ENCODE measurements at places on chromosomes 2 and 18.

GRCh38 chr2:11907190-11907589, 160.8 kb downstream of the LPIN1 start:
- DNase-seq = no peak

DNA sequence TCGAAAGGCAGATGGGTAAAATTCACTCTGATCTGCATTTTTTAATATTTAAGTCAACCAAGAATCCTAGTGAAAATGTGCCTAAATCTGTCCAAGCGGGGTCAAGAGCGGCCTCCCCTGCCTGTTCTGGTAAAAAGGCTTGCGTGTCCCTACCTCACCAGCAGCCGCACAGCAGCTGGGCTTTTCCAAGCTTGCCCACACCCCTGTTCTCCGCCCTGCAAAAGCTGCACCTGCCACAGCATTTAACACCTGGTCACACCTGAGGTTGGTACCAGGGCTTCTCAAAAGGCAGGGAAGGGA, 25.8 kb upstream of the TMEM182 start:
- no peak for DNase-seq

DNA sequence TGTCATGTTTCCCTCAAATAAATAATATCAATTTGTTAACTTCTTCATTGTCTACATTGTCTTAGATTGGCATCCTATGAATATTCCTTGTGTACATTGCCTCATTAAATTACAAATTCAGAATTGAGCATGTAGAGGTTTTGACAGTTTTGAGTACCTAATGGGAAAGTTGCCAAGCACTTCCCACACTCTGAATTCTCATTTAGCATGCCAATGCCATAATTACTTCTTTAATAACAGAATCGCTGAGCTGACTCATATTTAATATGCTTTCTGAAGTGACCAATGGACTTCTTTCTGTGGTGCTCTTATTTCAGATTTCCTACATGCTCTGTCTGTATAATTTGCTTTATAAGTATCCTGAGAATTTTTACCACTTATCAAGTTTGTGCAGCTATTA, 114.4 kb upstream of the NOL4 start:
- DNase-seq = no peak

- peak; percentile 16 for DNase-seq
Observed at GRCh38 chr2:134466141-134466540, 212.3 kb downstream of the MGAT5 start.

GRCh38 chr2:8642366-8643068, 39.3 kb upstream of the ID2 start:
- no peak for DNase-seq

DNA sequence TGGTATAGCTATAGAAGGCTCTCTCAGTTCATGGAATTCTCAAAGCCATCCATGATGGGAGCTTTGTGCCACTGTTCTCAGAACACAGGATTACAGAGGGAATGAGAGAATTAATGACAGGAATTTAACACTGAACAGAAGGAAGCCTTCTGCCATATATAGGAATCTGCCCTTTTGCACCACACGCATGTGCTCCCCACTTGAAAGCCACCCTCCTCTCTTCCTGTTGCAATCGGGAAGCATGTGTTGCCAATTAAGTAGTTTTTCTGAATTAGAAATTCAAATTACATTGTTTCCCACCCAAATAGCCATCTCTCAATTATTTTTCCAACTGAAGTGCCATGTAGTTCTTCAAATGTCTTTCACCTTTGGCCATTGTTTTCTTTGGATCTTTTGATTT, 71.3 kb downstream of the C1D start:
- no peak for DNase-seq

- DNase-seq = no peak
Observed at GRCh38 chr2:120308038-120308910, 37.7 kb upstream of the INHBB start.

- DNase-seq = no peak
Observed at GRCh38 chr2:155692106-155692505, 640.4 kb downstream of the NR4A2 start.

- DNase-seq = no peak
Observed at GRCh38 chr2:106866641-106867040, 19.3 kb downstream of the ST6GAL2 start.

DNA sequence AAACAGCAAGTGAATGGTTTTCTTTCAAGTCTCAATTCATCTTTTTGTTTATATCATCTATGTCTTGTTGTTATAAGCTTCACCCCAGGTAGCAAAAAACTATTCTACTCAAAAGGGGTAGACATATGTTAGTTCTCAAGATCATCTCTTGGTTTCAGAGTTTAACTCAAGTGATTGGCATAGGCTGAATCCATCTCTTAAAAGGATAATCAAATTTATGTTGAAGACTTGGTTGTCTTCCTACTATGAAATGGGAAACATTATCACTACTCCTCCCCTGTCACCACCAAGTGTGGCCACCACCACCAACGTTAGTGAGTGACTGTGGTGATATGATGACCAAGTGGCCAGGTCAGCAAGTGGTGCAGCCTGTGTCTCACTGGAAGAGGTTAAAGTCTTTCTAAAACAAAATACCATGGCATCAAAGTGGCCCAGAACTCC, 1.5 kb downstream of the IL1B start:
- no peak for DNase-seq

DNA sequence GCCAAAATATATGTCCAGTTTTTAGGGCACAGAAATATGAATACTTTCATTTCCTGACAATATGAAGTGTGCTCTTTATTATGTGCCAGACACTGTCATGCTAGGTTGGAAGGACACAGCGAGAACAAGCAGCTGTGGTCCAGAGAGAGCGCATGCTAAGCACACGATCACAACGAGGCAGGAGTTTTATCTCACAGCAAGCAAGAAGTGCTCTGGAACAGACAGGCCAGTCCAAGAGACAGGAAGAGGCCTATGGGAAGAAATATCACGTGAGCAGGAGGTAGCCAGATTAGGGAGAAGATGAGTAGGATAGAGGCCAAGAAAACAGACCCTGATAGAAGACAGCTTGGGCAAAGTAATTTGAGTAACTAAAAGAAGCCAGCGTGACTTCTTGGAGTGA, 135.5 kb upstream of the CAB39 start:
- no peak for DNase-seq

DNA sequence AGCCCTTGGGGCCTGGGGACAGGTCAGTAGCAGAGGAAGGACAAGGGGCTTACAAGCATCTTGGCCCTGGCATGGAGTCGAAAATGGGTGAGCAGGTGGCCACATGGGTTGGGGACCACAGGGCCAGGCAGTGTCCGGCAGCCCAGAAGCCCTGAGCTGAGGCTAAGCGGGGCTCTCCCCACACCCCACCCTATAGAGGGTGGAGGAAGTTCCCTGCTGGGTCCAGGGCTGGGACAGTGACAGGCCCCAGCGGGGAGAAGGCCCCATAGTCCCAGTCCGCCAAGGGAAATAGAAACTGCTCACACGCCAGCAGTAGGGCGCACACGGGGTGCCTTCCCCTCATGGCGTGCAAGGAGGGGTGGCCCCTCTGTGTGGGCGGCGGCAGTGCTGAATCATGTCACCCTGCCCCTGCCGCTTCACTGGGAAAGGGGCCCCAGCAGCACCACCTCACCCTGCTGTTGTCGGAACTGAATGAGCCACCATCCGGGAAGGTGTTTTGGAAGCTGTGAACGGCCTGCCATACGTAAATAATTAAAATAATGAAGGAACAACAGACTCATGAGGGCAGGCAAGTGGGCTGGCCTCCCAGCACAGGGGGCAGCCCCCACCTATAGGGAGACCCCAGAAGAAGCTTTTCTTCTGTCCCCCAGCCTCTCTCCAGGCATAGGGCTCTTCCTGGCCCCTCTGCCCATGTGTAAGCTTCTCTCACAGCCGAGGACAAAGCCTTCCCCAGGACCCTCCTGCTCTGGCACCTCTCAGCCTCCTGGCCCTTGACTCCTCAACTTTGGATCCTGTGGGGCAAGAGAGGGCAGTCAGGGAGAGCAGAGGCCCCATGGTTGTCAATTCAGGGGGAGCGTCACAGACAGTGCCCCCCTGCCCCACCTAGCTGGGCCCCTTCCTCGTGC, 12.7 kb upstream of the DUSP2 start:
- DNase-seq = no peak

DNA sequence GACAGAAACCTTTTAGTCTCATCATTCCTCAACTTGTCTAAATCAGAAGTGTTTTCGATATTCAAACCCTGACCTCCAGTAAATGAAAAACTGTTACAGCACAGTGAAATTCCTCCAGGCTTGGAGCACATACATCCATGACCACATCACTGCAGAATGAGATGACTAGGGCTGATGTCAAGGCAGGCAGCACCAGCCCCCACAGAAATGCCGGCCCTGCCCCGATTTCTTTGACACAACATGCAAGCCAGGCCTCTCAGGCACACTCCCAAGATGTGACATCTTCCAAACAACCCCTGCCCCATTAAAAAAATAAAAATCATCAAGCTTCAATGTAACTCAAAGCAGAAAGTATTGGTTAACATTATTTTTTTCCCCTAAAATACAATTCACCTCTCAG, 103.3 kb downstream of the CTAGE1 start:
- peak; percentile 38 for DNase-seq

DNA sequence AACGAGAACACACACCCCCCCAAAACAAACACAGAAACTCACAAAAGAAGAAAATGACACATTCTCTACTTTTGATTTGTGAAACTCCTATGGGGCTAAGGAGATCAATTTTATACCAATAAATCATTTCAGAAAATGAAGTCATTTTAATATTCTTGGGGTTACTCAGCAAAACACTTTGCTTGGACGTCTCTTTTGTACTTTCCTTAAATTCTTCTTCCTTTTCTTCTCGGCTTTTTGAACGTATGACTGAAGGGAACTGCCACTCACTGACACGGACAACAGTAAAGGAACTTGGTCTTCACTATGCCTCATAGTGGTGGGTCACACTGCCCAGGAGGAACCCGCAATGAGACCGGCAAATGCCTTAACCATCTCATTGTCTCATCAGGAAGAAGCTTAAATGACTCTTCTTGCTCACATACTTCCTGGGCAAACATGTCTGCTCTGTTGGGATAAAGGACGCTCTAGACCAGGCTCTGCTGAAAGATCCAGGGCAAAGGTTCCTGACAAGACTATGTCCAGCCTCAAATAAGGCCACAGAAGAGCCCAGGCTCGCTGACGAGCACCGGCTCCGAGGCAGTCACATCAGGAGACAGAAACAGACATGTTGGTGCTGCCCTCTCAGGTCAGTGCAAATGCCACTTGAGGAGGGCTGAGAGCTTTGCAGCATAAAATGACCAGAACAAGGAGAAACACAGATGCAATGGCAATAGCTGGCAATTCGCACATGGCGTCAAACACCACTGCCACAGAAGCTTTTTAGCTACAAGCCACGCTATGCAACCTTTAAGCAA, 205.5 kb downstream of the TGIF1 start:
- DNase-seq = no peak

DNA sequence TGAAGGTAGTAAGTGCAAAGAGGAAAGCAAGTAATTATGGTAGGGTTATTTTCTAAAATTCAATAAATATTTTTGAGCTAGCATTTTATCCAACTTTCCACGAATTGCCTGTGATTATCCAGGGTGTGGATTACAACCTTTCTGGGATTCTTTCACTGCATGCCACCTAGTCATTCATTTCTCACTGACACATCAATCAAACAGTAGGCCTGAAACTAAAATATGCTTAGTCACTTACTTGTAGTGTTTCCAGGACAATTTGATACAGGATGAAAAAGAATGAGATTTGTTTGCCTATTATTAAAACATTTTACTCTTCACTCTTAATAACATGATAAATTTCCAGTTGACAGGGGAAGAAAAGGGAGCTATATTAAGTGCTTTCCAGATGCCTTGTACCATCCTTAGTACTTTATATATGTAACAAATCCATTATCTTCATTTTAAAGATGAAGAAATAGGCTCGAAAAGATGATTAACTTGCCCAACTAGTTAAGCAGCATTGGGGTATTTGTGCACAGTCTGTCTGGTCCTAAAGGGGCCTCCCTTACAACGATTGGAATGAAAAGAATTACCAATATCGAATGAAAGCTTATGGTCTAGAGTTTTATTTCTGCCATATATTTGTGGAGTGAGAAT, 70.4 kb downstream of the KCTD1 start:
- peak; percentile 78 for DNase-seq

DNA sequence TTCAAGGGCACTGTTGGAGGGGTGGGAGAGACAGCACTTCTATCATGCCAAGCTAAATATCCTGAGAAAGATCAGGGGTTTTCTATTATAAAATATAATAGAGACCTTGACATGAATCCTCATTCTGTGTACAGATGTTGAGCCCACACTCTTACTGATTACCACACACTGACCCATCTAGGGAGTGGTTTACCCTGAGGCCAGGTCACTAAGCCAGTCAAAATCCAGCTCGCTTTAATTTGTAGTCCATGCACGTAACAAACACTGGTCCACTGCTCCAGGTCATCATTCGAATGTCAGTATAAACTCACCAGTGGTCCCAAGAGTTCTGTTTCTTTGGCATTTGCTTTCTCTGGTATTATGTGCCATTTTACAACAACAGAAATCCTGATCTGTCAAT, 96.4 kb downstream of the SLC8A1 start:
- no peak for DNase-seq

DNA sequence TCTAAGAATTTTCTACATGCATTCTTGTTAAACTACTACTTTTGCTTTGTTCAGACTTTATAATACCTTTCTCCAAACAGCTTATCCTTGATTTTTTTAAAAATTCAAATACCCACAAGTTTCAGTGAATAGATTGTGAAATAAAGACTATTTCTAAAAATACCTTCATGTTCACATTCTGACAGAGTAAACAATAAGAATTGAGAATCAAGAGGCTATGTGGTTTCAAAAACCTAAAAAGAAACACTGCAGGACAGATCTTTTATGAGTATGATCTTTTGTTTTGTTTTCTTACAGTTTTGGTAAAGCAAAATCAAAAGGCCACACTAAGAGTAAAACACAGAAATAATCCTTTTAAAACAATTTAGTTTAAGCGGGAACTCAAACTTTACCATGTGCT, 21.2 kb downstream of the ALS2 start:
- no peak for DNase-seq

- no peak for DNase-seq
Observed at GRCh38 chr2:216736326-216736725, 41.0 kb upstream of the IGFBP5 start.

DNA sequence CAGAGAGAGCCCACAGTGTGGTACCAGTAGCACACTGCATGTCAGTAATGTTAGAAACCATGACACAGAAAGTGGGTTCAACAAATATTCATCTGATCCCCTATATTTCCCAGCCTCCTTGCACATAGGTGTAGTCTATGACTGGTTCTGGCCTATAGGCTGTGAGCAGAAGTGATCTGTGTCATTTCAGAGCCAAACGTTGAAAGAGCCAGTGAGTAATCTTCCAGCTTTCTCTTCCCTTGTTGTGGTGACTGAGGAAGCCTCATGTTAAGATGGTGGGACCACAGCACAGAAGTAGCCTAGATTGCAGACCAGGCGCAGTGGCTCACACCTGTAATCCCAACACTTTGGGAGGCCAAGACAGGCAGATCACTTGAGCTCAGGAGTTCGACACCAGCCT, 4.1 kb downstream of the TMEM237 start:
- no peak for DNase-seq
